ENCODE measurements at places on chromosomes 2 and 18. TPM values are rescaled to one million over a fixed set of nuclear protein-coding genes. Genes with fewer than 3 reads are reported as not detected.

The FEV gene
- not detected for total RNA-seq

The SLC9A4 gene
- total RNA-seq = not detected

The DSC2 gene
- 72.9 TPM for total RNA-seq

The CIB4 gene
- not detected for total RNA-seq

The GPR155 gene
- 7.2 TPM for total RNA-seq

DNA sequence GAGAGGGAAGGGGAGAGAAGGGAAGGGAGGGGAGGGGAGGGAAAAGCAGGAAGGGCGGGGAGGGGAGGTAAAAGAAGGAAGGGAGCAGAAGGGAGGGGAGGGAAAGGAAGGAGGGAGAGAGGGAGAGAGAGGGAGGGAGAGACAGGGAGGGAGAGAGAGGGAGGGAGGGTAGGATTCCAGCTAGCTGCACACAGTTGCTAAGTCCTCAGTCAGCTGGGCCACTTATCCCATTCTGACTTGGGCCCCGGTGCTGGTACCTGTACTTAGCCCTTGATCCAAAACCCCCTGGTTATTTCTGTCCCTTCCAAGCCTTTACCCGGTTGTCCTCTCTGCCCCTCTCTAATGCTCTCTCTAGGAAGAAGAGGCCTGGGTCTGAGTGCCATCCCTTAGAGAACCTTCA, 211.4 kb downstream of the TTC32 start:
- DNase-seq = no peak

DNA sequence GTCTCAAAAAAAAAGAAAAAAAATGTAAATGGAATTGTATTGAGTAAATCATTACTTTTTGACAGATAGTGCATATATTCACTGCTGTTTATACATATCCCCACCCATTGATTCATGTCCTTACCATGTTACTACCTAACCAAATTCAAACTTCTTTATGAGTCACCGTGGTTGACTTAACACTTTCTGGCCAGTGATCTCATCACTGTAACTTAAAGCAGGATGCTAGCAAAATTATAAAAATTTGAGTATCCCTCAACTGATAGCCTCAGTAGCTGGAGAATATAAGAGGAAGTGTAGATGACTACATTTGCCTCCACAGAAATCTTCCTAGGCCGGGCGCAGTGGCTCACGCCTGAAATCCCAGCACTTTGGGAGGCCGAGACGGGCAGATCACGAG, 13.4 kb downstream of the CNOT9 start:
- DNase-seq = no peak

DNA sequence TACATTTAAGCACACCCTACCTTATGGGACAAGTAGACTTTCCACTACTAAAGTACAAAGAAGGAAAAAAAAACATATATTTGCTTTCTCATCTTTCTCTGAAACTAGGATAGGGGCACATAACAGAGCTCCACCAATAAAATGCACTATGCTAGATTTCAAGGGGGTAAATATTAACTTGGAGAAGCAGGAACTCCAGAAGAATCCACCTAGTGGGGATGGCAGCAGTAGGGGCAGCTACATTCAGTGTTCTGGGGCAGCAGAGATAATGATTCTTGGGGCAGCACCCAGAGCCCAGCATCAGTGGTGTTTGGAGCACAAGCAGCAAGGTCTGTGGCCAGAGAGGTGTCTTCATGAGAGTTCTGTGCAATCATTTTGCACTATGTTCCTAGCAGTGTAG, 64.7 kb downstream of the DTNB start:
- DNase-seq = no peak

DNA sequence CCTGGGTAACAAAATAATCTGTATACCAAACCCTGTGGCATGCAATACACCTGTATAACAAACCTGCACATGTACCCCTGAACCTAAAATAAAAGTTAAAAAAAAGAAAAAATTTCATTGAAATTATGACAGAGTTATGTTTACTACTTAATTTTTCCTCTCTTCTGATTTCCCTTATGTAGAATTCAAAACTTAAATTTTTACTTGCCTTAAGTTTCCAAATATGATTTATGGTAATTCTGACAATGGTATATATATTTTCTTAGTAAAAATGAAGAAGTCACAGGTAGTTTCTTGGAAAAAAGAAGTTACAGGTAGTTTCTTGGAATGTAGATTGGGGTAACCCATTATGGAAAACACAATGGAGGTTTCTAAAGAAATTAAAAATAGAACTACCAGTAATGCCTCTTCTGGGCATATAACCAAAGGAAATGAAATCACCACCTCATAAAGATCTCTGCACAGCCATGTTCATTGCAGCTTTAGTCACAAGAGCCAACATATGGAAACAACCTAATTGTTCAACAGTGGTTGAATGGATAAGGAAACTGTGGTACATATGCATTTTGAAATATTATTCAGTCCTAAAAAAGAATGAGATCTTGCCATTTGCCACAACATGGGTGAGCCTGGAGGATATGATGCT, 164.9 kb downstream of the BABAM2 start:
- DNase-seq = no peak

GRCh38 chr2:239866350-239866749, 158.8 kb downstream of the NDUFA10 start:
- DNase-seq = no peak

Measured in breast epithelium (tissue), 4 donors.